ENCODE measurements at places on chromosomes 11 and 22.

DNA sequence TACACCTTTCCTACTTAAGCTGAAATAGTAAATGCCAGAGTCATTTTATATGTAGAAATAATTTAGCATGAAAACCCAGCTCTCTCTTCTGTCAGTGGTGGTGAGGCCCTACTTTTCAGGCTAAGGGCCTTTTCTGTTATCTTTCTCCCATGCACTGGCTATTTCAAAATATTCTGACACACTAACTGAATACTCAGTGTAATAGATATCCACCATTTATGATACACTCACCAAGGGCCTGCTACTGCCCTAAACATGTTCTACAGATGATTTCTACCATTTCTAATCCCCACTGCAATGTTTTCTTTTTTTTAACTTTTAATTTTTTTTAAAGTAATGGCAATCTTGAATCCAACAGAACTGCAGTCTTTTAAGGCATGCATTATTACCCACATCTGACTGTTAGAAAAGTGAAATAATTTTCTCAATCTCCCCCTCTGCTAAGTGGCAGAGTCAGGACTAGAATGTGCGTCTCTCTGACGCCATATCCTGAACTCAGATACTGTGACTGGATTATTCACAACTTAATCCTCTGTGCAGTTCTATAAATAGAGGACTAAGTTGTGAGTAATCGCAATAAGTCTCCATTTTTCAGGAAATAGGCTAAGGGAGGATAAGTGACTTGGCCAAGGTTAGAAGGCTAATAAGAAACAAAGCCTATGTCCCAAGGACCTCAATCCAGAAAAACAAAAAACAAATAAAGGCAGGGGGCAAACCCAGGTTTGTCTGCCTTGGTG lies 44.0 kb downstream of the GRAMD1B start:
- no peak for DNase-seq

DNA sequence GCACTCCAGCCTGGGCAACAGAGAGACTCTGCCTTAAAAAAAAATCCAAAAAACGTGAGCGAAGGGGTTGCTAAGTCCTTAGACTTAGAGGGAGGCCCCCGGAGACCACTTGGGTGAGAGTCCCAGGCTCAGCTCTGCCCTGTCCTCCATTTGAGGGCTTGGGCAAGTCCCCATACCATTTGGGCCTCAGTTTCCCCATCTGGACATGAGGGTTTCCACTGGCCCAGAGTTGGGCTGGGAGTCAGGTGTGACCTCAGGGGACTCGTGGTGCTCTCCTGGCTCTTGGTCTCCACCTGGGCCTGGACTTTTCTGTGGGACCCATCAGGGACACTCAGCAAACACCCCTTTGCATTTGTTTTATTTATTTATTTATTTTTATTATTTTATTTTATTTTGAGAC lies 35.2 kb upstream of the CSNK1E start:
- DNase-seq, result no peak

DNA sequence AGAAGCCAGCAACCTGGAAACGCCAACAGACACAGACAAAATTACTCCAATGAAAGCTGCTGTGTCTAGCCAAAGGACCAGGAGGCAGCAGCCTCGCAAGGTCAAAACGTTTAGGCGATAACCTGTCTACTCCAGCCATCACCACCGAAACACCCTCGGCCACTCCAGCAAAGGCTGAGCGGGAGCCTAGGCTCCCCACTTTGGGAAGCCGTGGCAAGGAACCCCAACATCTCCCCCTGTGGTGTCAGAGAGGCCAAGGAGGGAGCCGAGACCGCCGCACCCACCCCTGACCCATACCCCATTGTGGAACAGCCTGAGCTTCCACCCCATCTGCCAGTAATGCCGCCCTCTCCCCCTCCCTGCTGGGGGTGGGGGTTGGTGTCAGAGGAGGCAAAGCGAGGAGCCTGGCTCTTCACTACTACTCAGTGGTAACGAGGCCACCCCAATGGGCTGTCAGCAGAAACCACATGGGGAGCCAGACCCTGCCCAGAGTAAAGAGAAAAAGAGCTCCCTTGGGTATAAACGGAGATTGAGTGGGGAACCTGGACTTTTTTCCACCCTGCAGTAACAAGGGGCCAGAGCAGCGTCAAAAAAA lies 33.9 kb upstream of the SEPTIN5 start:
- no peak for DNase-seq

- DNase-seq, result no peak
These were observed 55.5 kb downstream of the IGSF9B start for GRCh38 chr11:133901316-133901715.

- DNase-seq, result no peak
These were observed 882 bp downstream of the FREY1 start for GRCh38 chr11:45906096-45906682.

All from neural progenitor cell (in vitro differentiated cells).